Mesenteric fat pad (tissue), 1 donor: ENCODE measurements at places on chromosomes 11 and 22.

GRCh38 chr22:38148245-38148644, 33.4 kb downstream of the PLA2G6 start:
- no peak for DNase-seq

GRCh38 chr11:364991-365725, 4.1 kb upstream of the B4GALNT4 start:
- no peak for DNase-seq

DNA sequence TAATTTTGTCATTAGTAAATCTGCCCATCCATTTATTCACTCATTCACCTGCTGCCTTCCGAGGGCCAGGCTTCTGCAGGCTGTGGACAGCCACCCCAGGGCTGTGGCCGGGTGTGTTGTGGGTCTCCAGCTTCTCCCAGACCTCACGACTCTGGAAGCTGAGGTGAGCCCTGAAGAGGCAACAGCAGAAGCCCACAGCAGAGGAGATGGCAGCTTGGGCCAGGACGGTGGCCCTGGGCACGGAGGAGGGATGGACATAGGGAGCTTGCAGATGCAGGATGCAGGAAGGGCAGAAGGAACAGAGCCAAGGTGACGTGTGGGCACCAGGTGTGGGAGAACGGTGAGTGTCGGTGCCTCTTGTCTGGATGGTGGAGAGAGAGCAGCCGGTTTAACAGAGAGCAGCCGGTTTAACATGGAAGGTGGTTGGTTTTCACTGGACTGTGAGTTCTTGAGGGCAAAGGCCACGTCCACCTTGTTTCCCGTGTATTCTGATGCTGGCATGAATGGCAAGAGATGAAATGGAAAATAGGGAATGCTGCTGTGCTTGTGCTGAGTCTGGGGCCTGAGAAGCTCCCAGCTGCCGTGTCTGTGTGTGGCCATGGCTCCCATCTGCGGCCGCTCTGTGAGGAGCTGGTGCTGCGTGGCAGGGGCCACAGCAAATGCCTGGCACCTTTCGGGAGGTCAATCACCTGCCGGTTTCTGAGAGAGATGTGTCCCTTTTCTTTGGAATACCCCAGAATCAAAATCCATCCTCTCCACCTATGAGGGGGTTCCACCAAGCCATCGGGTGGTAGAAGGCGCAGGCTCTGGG, 669.9 kb downstream of the BRD1 start:
- DNase-seq, result no peak

- DNase-seq, result no peak
Observed at GRCh38 chr22:31241200-31241599, 29.1 kb downstream of the LIMK2 start.

GRCh38 chr11:111938687-111939160, 1.6 kb downstream of the DIXDC1 start:
- no peak for DNase-seq

DNA sequence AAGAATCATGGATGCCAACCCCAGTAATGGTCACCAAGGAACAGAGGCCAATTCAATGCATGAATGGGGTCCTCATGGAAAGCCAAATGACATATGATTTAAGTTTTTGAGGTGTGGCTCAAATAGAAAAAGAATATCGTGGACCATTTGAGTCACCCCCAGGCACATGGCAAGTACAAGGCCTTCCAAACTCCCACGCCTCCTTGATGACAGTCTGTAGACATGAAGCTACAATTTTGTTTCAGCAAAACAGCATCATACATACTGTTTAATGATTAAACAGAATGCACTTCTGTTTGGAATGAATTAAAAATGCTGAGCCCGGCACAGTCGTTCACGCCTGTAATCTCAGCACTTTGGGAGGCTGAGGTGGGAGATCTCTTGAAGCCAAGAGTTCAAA, 7.4 kb downstream of the FADD start:
- no peak for DNase-seq
